ENCODE measurements at places on chromosomes 7 and 10. TPM values are rescaled to one million over a fixed set of nuclear protein-coding genes. Genes with fewer than 3 reads are reported as not detected.

DNA sequence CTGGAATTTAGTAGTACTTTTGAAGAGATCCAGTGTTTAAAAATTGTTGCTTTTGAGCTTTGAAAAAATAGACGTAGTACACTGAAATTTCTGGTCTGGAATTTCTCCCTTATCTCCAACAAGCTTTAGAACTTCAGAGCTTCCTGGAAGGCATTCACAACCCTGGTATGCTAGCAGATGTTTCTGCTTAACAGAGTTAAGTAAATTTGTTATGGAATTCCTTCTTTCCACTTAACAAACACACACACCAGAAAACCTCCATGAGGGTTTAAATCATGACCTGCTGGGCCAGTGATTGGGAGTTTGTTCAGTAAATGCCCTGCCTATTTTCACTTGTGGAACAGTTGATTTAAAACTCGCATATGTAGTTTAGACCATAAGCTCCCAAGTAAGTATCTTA, 13.7 kb downstream of the ASB15 start:
- DNase-seq = peak; percentile 59

- no peak for DNase-seq
These were observed 7.3 kb upstream of the ZNF518A start for GRCh38 chr10:96122824-96123223.

GRCh38 chr10:119812684-119813083, 60.0 kb downstream of the MCMBP start:
- no peak for DNase-seq

DNA sequence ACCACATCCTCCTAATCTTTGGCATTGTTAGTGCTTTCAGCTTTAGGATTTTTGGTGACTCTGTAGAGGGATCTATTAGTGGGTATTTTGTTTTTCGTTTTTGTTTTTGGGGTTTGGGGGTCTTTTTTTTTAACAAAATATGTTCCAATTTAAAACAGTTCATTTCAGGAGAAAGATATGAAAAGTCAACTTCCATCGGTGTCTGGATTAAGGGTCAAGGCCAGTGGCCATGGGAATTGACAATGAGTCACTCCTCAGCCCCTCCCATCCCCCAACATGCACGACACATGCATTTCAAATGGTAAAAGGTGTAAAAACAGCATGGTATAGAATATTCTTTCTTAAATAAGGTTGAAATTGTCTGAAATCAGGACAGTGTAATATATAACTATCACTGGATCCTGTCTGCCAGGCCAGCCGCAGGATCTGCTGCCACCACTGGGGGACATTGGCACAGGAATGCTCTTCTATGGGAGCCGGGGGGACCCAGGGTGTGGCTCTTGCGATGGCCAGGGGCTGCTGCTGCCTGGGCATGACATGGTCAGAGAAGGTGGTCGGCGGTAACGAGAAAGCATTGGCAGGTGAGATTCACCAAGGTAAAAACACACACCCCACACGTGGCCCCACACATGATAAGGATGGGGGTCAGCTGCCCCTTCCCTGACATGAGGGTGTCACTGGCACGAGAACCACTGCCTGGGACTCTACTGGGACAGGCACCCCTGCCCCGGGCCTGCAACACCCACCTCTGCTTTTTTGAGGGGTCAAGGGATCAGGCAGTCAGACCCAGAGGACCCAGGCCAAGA, 126.2 kb upstream of the KCTD7 start:
- DNase-seq = no peak

GRCh38 chr10:86795353-86795752, 38.9 kb downstream of the BMPR1A start:
- peak; percentile 89 for DNase-seq

Gene SPDYE9
- total RNA-seq = not detected

Gene PLXDC2
- total RNA-seq = 6.1 TPM

Gene LYZL1
- total RNA-seq = not detected
